Omental fat pad (tissue), 4 donors: ENCODE measurements at places on chromosomes 12 and 14. TPM values are rescaled to one million over a fixed set of nuclear protein-coding genes. Genes with fewer than 3 reads are reported as not detected.

GRCh38 chr14:55116246-55117030, 12.6 kb upstream of the LGALS3 start:
- DNase-seq: no peak

GRCh38 chr12:29004066-29004935, 144.8 kb upstream of the FAR2 start:
- DNase-seq: no peak

- DNase-seq: no peak
These were observed 453.0 kb downstream of the ADAMTS20 start for GRCh38 chr12:43098766-43099550.

- no peak for DNase-seq
These were observed 107.8 kb upstream of the GRIP1 start for GRCh38 chr12:66786531-66787308.

Gene AMDHD1
- 3.2 TPM for total RNA-seq

Gene KRT8
- 92.8 TPM for total RNA-seq
